ENCODE measurements at places on chromosomes 16 and 17.

GRCh38 chr17:51876986-51877385, 281.5 kb downstream of the CA10 start:
- no peak for DNase-seq

DNA sequence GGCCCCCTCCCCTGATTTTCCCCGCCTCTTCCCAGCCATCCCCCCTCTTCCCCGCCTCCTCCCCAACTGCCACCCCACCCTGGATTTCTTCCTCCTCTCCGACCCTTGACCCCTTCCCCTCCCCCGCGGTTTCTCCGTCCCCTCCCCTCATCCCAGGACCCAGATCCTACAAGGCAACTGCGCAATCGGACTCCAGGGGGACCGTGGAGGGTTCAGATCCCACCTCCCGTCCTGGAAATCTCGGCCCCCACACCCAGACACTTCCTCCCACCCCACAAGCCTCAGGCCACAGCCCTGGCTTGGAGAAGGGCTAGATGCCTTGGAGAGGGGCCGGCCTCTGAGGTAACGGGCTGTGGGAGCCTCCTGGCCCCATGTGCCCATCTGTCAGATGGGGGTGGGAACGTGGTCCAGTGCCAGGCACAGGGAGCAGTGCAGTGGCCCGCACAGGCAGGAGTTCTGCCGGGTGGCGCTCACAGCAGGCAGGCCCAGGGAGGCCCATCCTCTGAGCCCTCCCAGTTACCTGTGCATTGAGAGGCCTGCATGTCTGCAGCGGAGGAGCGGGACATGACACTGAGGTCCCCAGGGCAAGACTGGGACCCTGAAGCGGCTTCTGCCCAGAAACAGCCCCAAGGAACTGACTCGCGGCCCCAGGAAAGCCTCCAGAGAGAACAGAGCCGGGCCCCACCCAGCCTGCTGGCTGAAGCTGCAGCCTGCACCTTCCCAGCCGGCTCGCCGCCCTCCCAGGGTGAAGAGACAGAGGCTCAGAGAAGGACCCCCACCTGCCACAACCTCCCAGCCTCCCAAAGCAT, 16.7 kb downstream of the ZNF423 start:
- no peak for DNase-seq

DNA sequence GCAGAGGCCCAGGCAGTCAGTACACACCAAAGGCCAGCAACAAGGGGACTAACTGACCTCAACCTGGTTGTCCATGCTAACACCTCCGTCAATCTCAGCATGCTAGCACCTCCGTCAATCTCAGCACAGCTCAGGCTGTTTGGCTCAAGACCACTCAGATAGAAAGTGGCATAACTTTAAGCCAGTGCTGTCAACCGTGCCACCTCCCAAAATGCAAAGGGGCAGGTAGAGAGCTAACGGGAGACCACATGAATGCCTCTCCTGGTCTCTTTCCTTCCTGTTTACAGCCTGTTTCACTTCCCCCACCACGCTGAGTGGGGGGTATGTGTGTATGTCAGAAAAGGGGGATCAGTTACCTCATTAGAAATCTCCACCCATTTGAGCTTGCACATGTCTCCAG, 3.3 kb downstream of the UBTF start:
- no peak for DNase-seq

DNA sequence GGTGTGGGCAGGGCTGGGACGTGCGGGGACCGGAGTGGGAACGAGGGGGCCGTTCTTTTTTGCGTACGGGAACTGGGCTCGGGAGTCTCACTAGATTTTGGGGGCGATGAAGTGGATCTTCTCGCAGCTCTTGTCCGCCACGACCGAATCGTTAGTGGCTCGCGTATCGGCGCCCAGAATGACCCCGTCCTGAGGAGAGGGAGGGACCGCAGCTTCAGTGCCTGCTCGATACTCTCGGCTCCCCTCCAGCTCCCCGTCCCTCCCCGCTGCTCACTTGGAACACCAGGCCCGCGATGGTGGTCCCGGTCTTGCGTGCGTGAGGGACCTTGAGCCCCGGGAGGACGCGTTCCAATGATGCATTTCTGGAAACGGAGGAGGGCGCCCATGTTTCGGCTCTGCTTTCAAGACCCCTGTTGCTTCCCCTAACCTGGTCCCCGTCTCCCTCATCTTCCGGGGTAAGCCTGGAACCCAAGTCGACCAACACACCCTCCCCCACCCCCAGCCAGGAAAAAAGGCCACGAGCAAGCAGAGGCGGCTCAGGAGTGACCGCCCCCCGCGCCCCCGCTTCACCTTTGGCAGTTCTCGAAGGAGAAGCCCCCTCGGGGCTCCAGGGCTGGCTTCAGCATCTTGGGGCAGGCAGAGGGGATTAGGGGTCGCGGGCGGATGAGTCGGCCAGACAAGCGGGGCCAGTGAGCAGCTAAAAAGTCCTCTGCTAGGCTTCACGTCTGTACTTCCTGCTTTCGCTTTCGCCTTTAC, at the start of gene PSMB10:
Gene PSMB10, minus strand, starts transcription at position 727 of the 756 bp plus-strand sequence. Its CDS starts 101 bp downstream, at position 626.
- peak; percentile 73 for DNase-seq

DNA sequence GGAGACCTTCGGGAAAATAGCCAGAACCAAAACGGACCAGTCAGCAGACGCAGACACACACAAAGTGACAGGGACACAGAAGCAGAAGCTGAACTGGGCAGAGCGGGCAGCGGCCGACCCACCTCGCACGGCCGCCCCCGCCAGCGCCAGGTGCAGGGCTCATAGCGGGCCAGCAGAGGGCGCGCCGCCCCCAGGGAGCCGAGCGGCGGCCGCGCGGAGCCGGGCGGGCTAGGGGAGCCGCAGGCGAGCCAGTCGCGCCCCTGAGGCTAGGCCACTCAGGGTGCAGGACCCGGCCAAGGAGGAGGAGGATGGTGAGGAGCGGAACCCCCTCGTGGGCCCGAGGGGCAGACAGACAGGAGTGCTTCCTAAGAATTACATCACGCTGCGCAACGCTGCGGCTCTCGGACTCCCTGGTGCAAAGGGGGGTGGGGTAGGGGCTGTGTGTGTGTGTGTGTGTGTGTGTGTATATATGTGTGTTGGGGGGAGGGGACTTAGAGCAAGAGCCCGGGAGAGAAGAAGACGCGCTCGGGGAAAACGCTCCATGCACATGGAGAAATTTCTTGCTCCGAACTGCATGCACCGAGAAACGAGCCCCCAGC, 913 bp upstream of the NOG start:
- DNase-seq, result peak; percentile 18

DNA sequence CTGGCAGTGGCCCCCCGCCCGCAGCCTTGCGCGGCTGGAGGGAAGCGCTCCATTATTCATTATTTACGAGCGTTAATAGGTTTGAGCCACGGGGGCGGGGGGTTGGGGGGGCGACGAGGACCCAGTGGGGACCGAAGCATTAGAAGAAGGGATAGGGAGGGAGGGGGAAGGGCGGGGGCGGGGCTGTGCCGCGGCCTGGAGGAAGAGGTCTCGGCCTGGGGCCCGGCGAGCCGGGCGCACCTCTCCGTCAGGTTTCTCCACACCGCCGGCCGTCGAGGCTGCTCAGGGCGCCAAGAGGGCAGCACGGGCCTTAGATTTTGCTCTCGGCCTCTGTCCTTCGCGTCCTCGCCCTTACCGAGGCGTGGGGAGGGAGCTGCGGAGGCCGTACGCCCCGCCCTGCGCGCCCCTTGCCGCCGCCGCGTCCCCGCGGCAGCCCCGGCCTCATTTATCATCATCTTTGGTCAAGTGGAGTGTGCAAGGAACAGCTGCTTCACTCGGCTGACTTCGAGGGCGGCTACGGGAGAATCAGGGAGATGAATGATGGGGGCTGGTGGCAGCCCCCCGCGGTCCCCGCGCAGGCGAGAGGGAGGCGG, 54.2 kb downstream of the SREBF1 start:
- DNase-seq, result no peak

- no peak for DNase-seq
Observed at GRCh38 chr16:19503461-19504075, 18.3 kb downstream of the GDE1 start.

Measured in fibroblast of the aortic adventitia (primary cell).